Stimulated activated CD8-positive, alpha-beta memory T cell treated with anti-CD3 and anti-CD28 coated beads, Interleukin-7, amount 100 ng/mL, for 48 hours (primary cell): ENCODE measurements at places on chromosomes 2 and 18.

DNA sequence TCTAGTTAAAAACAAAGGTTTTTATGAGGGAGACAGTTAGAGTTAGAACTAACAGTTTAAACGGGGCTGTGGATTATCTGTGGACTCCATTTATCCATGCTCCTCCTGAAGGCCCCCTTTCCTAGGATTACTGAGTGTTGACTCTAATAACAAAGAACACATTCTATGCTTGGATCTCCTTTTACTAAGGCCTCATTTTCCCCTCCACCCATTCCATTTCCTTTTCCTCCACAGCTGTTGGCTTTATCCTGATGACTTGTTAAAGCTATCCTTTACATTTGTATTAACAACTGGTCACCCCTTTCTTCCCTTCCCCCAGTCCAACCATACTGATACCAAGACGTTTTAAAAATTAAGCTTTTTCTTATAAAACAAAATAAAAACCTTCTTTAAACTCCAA lies 220.6 kb downstream of the SRBD1 start:
- no peak for DNase-seq

- no peak for DNase-seq
Observed at GRCh38 chr2:102967451-102967850, 205.6 kb downstream of the TMEM182 start.

DNA sequence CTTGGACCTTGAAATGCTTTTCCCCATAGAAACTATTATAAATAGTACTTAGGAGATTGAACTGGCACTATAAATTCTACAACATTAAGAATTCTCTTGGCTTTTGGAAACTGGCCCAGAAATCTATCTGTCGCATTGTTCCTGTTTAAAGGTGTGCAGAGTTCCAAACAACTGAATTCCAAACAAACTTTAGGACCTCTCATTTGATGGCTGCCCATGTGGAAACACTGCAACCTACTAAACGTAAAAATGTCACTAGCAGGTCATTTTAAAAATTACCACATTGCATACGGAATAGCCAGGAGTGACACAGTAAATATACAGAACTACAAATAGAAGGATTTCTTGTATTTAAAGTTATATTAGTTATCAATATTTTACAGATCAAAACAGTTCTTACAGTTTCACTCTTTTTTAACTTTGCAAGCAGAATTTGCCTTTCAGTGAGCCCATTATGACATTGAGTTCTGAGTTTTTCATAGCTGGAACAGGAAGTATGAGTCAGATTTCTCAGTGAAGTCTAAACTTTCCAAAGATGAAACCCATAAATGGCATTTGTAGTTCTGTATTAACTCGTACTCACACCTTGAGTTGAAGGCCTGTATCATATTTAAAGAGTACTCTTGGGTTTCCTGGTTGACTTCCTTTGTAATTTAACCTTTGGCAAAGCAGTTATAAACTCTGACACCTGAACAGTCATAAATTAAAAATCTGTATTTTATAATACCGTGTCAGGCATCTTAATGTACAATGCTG lies 142.3 kb upstream of the BOD1L2 start:
- DNase-seq: no peak

DNA sequence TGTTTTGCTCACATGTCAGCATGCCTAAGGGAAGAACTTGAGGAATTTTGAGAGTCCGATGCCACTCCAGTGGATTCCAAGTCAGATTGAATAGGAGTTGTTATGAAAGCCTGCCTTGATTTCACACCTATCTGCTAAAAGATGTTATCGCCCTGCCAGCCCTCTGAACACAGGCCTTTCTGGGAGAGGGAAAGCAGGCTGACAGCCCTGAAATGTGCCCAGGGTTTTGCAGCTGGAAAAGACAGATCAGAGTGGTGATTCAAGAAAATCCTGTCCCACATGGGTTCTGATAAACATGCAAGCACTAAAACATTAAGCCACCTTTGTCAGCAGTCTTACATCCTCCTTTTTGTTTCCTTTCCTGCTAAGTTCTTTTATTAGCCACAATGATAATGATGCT lies 1752.9 kb upstream of the CELF4 start:
- DNase-seq: no peak

- no peak for DNase-seq
Observed at GRCh38 chr2:213220967-213221603, 63.2 kb upstream of the SPAG16 start.

- no peak for DNase-seq
Observed at GRCh38 chr2:105796131-105796638, 51.5 kb downstream of the NCK2 start.

DNA sequence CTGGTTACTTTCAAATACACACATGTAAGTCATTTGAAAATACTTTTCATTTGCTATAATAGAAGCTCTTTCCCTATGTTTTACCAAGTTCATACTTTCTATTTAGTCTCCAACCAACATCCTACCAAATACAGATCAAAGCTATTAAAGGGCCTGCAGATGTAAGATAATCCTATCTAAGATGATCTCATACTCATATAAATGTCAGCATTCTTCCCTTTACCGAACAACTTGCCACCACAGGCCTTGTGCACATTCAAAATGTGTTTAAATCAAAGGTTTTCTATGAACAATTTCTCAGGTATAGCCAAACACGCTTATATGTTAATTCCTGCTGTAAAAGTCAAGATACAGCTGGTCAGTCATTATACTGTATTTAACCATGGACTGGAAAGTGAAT lies 23.3 kb downstream of the KCTD18 start:
- no peak for DNase-seq

- DNase-seq: no peak
Observed at GRCh38 chr2:121189661-121190381, 95.2 kb downstream of the TFCP2L1 start.

GRCh38 chr2:216621292-216621691 lies 11.9 kb upstream of the IGFBP2 start:
- DNase-seq: no peak

GRCh38 chr18:3015851-3016250 lies 2.9 kb upstream of the LPIN2 start:
- no peak for DNase-seq

DNA sequence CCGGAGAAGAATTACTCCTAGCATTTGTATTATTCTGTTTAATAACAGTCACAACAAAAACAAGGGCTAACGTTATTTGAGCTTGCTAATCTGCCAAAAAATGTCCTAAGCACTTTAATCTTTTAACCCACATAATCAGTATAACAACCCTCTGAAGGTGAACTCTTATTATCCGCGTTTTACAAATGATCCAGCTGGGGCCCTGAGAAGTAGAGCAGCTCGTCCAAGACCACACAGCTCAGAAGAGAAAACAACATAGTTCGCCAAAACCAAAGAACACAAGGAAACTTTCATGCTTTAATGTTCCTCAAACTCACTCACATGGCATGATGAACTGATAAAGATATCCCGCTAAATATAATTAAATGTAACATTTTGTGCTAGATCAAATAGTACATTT lies 159.7 kb upstream of the ZNF236 start:
- no peak for DNase-seq

DNA sequence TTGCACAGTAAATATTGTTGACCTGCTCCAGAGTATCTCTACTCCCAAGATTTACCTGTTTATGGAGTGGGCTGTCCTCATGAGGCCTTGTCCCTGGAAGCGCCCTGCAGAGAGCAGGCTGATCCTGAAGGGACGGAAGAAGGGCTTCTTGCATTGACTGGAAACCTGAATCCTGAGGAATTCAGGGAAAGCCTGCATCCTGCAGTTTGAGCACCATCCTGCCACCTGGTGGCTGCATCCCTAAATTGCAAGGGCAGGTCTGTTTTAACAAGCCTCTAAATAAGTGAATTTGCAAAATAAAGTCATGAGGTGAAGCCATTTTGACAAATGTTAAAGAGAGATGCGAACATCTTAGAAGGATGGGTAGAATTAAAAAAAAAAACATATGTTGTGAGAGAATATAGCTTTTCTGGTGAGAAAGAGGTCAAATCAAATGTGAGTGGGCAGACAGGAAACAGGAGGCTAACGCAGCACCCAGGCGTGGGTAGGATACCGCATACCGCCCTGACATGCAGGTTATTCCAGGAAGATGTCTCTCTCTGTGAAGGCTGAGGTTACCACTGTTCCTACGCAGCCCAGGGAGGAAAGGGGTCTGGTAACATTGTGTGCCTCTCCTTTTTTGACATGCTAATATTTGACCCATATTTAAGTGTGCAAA lies 754.9 kb downstream of the RNF144A start:
- DNase-seq: peak; percentile 70

DNA sequence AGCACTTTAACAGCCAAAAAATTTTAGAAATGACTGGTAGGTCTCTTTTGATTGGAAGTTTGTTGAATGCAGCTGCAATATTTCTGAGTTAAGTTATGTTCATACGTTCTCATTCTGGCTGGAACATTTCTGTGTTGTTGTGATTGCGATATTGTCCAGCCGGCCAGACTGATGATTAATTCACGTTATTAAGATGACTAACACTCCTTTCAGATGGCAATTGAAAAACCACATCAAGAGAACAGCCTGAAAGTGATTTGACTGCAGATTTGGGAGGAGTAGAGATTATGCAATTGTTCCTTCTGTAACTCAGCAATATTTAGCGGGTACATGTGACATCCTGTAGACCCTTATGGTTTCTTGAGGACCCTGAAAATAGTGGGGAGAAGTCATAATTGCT lies 133.7 kb downstream of the FBXO15 start:
- DNase-seq: no peak

DNA sequence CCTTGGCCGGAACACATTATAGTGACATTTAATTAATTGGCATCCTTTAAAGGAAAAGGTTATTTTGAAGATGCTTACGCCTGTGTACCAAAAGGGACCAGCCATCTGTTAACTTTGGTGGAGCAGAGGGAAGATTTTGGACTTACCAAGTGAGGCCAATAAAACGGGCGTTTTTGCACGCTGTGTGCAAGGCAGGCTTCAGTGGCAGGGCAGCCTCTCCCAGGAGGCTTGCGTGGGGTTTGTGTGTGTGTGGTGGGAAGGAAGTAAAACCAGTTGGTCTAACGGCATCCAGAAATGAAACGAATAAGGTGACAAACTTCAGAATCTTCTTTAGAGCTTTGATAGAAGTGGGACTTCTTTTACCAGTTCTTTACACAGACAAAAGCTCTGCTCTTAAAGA lies 191.7 kb downstream of the PRKCE start:
- no peak for DNase-seq

DNA sequence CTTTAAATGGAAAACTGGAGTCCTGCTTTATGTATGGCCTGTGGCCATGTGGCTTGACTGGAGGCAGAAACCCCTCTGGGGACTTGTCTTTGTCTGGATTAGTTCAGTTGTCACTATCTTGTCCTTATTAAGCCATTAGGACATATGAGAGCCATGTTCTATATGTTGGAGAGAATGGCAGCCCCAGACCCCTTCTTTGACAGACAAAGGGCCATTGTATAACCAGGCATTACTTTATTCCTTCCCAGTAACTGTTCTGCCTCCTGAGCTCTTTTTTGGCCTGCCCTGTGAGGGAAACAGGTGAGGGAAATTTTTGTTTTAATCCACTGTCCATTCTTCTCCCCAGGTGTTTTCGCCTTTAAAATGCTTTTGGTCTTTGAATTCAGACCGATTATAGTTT lies 43.3 kb downstream of the FSHR start:
- no peak for DNase-seq

DNA sequence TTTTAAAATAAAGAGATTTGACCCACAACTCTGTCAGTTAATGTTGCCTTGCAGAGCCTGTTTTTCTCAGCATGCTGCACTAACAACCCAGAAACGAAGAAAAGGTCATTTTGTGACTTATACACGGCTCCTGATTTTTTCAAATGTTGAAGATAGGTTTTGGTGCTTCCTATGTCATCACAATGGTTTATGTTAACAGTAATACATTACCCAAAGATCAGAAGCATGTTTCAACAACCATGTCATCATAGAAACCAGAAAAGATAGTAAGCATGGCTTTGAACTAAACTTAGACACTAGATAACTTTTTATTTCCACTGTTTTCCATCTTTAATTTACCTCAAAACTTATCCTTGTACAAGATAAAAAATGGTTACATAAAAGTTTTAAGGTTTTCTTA lies 10.1 kb downstream of the BAZ2B start:
- no peak for DNase-seq

GRCh38 chr2:74887445-74887951 lies 53.6 kb downstream of the HK2 start:
- no peak for DNase-seq

DNA sequence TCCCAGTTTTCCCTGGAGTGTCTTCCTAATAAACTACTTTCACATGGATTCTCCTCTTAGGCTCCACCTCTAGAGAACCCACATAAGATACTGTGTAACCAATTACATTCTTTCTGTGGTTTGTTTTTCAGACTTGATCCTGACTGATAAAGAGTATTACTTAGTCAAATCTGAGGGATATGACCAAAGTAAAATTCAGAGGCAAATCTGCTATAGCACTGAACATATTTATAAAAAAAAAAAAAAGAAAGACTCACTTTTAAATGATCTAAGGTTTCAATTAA lies 13.9 kb downstream of the CKAP2L start:
- no peak for DNase-seq

- DNase-seq: no peak
Observed at GRCh38 chr2:15782009-15782751, 158.2 kb upstream of the MYCN start.

DNA sequence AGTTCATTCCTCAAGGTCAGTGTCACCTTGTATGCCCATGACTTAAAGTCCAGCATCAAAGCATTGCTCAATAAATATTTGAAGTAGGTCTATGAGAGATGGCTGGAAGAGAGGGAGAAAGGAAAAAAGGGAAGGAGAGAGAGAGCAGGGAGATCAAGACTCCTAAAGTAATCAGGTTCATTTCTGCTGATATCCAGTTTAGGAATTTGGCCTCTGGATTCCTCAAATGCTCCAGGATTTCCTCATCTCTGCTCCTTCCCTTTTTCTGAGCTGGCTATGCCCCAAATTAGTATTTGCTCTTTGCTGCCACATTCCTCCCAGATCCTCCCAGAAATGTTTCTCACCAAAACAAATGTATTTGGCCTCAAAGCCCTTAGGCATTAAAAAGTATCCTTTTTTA lies 739.4 kb upstream of the CHAC2 start:
- no peak for DNase-seq

DNA sequence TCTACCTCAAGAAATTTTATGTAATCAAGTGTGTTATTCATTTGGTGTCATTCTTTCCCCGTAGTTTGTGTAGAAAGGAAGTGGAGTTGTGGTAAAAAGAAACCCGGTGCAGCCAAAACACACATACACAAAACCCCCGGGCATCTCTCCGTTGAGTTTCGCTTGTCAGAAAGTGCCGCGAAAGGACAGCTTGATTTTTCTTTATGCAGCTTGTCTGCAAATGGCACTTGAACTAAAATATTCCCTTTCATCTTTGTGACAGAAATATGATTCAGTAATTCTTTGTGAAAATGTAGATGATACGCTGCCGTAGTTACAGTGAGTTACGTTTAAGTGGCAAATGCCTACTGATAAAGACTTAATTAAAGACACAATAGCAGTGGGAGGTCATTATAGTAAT lies 268.8 kb upstream of the SPRED2 start:
- DNase-seq: no peak

- no peak for DNase-seq
Observed at GRCh38 chr2:137202318-137202717, 437.0 kb downstream of the THSD7B start.

DNA sequence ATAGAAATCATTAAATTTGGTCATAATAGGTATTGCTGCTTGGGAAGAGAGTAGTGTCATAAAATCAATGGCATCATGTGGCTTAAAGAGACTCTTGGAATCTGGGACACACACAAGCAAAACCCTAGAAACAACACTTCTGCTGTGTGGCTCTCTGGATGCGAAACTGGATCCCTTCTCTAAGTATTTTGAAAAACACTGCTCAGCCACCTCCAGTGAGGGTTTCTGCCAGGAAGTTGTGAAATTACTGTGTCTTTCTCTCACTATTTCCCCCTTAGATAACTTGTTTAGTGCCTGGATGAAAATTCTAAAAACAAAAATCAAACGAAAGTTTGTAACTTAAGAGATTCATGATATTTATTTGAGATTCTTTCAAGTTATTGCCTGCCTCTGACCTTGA lies 163.8 kb downstream of the RHBDD1 start:
- DNase-seq: no peak
